ENCODE measurements at places on chromosomes 7 and 10.
A peak's percentile ranks its signal among the peaks of the same experiment; 100 is the strongest.

- peak; percentile 21 for ATAC-seq
Measured at GRCh38 chr10:33115738-33116719, 158.0 kb upstream of the ITGB1 start.

- ATAC-seq, result no peak
Measured at GRCh38 chr7:55173671-55174070, 154.9 kb downstream of the EGFR start.

- no peak for ATAC-seq
Measured at GRCh38 chr7:108456845-108457540, 757 bp upstream of the NRCAM start.

DNA sequence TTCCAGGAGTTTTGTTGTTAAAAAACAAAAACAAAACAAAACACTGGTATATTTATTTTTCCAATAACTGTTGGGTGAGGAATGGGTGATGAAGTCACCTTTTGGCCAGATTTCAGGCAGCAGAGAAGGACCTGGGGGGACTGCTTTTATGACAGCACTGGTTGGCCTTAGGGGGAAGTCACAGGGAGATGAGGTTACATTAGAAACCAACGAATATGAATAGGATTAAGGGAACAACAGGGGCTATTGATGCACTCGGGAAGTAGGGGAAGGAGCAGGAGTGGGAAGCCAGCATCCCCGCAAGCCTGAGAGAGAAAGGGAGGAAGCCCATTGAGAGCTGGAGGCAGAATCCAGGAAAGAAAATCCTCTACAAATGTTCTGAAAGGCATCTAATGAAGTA is 958.4 kb downstream of the TYW1 start:
- no peak for ATAC-seq

GRCh38 chr7:78690174-78690573 is 763.3 kb downstream of the MAGI2 start:
- no peak for ATAC-seq

DNA sequence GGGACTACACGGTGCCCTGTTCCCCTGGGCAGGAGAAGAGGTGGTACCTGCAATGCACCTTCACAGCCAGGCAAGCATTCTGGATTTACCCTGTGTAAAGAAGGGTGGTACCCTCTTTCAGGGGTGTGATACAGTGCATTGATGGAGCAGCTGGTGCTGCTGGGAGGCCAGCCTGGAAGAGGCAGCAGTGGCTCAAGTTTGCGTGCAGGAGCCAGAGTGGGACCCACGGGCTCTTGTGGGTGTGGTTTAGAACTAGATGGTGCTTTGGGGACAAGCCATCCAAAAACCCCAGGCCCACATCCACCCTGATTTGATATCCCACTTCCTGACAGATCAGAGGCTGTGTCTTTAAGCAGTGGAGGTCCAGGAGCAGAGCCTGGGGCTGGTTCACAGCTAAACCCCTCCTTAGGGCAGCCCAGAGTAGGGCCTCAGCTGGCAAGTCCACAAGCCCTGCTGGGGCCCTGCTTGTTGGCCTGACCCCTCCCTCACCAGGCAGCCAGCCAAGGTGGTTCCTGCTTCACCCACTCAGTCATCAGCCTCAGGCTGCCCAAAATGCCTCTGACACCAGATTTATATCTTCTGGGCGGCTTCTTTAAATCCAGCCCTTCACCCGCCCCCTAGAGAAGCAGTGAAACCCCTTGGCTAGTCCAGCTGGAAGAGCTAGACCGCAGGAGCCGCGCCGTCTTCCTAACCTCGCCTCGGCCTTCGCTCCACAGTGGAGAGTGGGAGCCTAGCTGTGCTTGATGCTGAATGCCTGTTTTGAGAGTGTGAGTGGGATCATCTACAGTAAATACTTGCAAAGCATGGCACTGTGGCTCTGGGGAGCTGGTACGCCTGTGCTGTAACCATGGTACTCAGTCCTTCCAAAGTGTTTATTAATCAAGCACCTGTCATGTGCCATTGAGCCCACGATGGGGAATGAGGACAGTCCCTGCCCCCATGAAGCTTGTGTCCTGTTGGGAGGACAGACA is 1.4 kb upstream of the ASIC3 start:
- no peak for ATAC-seq

- no peak for ATAC-seq
Measured at GRCh38 chr7:79091661-79092060, 361.8 kb downstream of the MAGI2 start.

- ATAC-seq, result no peak
Measured at GRCh38 chr10:124741922-124742412, 2.2 kb downstream of the FAM53B start.

DNA sequence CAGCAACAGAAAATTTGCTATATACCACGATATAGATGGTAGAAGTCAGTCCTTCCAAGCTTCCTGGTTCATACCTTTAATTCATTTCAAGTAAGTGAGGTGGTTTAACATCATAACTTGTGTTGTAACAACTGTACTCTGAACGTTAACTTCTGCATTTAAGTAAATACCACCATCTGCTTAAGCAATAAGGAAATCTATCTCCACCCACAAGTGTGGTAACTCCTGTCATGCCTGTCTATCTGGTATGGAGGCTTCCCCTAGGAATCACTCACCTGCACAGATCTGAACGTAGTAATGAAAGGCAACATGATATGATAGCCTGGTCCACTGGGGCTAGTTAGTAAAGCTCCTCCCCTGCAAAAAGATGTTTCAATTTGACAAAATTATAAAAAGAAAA is 2.3 kb downstream of the ERLIN1 start:
- ATAC-seq, result no peak

DNA sequence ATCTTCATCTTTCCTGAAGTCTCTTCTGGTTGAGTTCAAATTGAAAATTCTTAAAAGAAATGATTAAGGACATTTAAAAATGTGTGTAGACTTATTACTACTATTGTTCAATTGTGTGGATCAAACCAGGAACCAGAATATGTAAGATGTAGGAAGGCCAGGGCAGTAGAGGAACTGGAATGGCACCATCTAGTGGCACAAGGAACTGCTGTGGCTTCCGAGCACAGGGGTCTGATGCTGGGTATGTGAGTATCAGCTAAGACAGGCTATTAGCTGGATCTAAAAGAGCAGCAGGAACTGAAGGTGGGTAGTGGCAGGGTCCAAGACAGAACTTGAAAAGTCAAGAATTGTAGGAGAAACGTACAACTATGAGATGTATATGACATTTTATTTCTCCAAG is 247.3 kb downstream of the SEMA3A start:
- no peak for ATAC-seq

DNA sequence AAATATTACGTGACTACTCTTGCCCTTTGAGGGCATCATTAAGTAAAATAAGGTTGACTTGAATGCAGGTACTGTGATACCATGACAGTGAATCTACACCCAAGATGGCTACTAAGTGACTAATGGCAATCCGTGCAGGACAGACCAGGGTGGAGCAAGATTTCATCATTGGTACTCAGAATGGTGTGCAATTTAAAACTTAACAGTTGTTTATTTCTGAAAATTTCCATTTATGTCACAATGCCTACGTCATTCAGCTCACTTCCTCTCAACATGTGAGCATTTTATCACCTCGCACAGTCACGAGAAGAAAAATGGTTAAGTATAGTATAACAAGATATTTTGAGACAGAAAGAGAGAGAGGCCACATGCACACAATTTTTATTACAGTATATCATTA is 50.3 kb upstream of the MET start:
- no peak for ATAC-seq

DNA sequence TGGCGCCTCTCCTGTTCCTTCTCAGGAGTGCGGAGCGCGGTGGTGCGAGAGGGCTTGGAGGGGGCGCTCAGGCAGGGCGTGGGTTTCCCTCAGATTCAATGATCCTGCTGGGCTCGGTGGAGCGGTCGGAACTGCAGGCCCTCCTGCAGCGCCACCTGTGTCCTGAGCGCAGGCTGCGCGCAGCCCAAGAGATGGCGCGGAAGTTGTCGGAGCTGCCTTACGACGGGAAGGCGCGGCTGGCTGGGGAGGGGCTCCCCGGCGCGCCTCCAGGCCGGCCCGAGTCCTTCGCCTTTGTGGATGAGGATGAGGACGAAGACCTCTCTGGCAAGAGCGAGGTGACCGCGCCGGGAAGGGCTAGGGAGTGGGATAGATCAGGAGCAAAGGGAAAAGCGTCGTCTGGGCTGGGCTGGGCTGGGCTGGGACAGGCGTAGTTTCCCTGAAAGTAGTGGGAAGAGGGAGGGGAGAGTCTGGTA is 17.0 kb downstream of the FAM131B start:
- ATAC-seq, result peak; percentile 82

GRCh38 chr10:123771877-123772644 is 105.9 kb downstream of the GPR26 start:
- no peak for ATAC-seq
